HAP-1 (cell line): ENCODE measurements at places on chromosomes 1 and 21.

DNA sequence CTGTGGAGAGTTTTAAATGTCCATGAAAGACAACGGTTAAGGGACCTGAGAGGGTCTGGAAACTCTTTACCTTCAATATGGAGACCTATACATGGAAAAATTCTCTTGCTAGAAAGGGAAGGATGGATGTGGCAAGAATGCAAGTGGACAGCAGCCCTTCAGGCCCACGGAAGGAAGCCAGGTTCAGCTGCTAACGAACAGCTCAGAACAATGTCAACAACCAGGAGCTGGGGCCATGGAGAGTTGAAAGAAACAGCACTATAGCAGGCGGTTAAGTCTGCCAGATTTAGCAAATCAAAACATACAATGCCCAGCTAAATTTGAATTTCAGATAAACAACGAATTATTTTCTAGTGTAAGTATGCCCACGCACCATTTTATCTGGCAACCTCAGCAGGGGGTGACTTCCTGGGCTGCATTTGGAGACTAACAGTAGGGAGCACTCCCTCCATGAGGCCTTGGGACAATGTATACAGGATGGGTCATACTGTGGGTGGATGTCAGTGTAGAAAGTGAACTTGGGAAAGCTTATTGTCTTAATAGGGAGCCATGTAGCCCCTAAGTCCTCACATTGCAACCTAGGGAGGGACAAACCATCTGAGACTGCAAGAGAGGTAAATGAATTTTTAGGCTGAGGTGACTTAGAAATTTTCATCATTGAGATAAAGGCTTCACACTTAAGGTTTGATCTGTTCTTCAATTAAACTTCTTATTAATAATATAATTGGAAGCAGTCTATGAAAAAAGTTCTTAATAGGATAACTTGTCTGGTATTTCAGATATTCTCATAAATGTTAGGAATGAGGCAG is 7.8 kb upstream of the H3-3A start:
- no peak for DNase-seq

GRCh38 chr1:150775276-150775675 is 9.7 kb upstream of the CTSS start:
- no peak for DNase-seq

DNA sequence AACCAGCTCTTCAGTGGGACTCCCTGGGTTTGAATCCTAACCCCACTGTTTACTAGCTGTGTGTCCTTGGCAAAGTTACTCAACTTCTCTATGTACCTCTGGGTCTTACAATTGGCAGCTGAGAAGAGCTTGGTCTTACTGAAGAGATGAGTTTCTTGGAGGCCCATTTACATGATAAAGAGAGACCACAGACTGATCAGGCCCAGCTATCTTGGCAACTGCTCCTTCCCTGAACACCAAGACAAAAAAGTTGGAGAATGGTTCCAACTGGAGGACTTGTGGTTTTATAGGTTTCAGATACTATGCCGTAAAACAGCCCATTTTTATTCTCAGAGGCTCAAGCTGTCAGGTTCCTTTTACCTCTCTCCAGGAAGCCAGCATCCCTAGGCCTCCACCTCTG is 24.8 kb upstream of the CNIH3 start:
- no peak for DNase-seq

DNA sequence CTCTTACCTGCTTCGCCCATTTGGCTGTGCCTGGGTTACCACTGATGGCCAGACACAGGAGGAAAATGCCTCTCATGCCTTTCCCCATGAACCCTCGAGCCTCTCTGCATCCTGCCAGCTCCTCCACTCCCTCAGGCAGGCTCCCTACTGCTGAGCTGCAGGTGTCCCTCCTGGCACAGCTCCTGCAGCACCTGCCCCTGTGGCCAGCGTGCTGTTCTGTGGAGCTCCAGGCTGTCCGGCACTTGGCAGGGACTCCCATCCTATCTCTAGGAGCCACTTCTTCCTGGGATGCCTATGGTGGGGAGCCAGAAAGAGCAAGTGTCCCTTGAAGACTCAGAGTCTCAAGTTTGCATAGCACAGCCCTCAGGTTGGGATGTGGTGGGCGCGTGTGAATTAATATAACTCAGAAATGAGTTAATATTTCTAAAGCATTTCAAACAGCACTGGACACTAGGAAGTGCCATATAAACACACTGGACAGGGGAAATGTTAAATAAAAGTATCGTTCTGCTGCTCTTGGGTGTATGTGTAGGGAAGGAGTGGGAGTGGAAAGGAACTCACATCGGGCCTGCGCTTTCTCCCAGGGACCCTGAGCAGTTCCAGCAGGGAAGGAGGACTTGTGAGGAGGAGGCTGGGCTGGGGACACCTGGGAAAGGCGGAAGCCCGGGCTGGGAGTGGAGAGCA is 2.7 kb downstream of the LRRC71 start:
- no peak for DNase-seq

- no peak for DNase-seq
Measured at GRCh38 chr1:10128101-10128765, 82.1 kb upstream of the KIF1B start.
